ENCODE measurements at places on chromosomes 11 and 22. TPM values are rescaled to one million over a fixed set of nuclear protein-coding genes. Genes with fewer than 3 reads are reported as not detected.
A peak's percentile ranks its signal among the peaks of the same experiment; 100 is the strongest.

APOL5 gene
- total RNA-seq, result not detected

MS4A7 gene
- total RNA-seq, result not detected

OLFML1 gene
- not detected for total RNA-seq

NXPE1 gene
- total RNA-seq, result not detected

LARGE1 gene
- total RNA-seq, result 22.0 TPM

FRMD8 gene
- 36.4 TPM for total RNA-seq

OVCH2 gene
- not detected for total RNA-seq

TRIM6 gene
- total RNA-seq, result 11.6 TPM

METTL15 gene
- 19.1 TPM for total RNA-seq

TNKS1BP1 gene
- 9.0 TPM for total RNA-seq

CCDC87 gene
- total RNA-seq, result 0.08 TPM

SYT12 gene
- 0.19 TPM for total RNA-seq

DNA sequence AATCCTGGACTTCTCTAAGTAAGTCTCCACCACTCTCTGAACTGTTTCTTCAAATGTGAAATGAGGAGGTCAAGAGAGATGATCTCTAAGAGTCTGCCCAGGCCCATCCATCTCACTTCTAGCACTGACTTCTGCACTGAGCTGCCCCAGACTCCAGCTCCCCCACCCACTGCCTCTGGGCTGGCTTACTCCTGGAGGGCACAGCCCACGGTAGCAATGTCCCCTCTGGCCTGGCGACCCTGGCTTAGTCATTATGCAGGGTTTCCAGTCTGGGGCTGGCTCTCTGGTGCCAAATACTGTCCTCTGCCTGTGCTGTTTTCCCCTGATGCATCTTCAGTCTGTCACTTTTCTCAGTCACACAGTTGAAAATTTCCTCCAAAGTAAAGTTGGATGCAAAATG, 60.9 kb downstream of the PKNOX2 start:
- DNase-seq, result no peak

- DNase-seq, result no peak
These were observed 7.0 kb downstream of the HPS5 start for GRCh38 chr11:18314784-18315523.

DNA sequence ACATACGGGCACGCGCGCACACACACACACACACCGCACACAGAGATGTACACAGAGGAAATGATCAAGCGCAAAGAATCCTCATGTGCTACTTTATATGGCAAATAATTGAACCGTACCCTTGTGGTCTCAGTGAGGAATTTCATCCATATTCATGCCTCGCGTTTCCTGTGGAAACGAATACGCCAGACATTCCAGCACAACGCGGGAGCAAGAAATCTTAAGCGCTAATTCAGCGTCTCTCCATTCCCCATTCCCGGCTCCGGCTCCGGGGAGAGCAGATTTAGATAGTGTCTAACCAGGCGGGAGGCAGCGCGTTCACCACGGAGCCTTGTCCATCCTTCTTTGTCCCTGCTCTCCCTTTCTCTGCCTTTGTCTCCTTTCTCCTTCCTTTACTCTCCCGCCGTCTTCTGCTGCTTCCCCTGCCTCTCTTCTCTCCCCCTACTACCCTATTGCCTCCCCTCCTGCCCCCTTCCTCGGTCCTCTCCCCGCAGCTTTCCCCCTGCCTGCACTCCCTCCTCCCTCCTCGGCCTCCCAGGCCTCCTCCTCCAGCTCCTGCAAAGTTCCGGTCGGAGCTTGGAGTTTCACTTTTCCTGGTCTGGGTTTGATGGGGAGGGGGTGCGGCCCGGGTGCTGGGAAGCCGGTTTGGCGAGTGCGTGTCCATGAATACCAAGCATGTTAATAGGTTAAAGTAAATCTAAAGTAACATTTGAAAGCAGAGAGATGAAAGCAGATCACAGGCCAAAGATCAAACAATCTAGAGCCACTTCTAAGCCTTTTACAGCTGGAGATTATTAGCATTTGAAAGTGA, 579.3 kb downstream of the BUD13 start:
- peak; percentile 30 for DNase-seq

DNA sequence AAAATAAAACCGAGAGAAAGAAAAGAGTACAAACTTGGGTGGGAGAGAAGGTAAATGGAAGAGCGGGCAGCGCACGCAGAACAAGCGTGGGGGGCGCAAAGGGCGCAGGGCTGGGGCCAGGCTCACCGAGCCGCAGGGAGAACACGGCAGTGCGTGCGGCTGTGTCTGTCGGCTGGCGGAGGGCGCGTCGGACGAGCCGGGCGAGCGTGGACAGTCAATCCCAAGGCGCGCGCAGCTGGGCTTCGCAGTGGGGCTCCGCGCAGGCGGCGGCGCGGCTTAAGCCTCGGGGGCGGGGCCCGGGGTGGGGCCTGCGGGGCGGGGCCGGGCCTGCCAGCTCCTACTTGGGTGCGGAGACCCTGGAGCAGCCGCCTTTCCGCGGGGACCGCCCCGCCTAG, at the start of gene UCP2:
Gene UCP2 (minus strand): TSS at position 249 of the 395 bp plus-strand sequence. CDS start 4,465 bp downstream, outside the sequence.
- no peak for DNase-seq

DNA sequence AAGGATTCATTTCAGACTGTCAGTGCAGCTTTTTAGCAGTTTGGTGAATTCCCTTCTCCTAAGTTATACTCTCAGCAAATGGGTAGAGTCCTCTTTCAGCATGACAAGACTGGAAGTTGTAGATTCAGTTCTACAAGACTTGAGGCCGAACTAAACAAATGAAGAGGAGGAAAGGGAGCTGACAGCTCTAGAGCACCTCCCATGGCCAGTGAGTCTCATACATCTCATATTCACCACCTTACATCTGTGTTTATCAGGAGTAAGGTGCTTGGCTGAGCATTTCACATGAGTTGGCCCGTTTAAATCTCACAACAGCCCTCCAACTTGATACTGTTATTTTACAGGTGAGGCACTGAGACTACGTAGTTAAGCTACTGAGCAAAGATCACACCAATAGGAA, 30.4 kb downstream of the SEZ6L start:
- DNase-seq, result peak; percentile 10

- no peak for DNase-seq
These were observed 72.8 kb downstream of the TRIM44 start for GRCh38 chr11:35735411-35735810.

- DNase-seq, result peak; percentile 59
These were observed 2.7 kb upstream of the GAB2 start for GRCh38 chr11:78420255-78420764.

GRCh38 chr11:134678744-134679143, 266.7 kb upstream of the B3GAT1 start:
- DNase-seq, result peak; percentile 8
